Stimulated activated CD4-positive, alpha-beta T cell treated with anti-CD3 and anti-CD28 coated beads, Interleukin-1b, Interleukin-23, amount 100 ng/mL, for 4 hours (primary cell): ENCODE measurements at places on chromosomes 2 and 18.

- DNase-seq = no peak
Measured at GRCh38 chr2:4765787-4766530, 926.2 kb upstream of the SOX11 start.

DNA sequence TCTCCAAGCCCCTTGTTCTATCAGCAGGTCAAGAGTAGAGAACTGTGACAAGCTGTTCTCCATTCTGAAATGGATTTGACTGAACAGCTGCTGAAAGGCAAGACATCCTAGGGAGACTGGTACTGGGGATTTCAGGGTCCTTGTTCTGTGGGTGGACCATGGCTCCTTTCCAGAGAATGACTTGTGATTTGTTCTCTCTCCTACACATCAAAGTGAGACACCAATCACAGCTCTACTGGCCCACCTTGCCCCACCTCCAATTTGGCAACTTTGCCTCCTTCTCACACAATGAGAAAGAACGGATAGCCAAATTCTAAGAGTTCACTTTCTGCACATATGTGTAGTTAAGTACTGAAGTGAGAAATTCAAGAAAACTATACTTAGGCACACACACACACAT is 67.4 kb downstream of the BCL11A start:
- DNase-seq = no peak

GRCh38 chr2:26172189-26172870 is 558 bp upstream of the GAREM2 start:
- DNase-seq = no peak

GRCh38 chr18:25072205-25072604 is 279.8 kb downstream of the ZNF521 start:
- no peak for DNase-seq

- no peak for DNase-seq
Measured at GRCh38 chr2:152740743-152741328, 22.4 kb downstream of the ARL6IP6 start.

DNA sequence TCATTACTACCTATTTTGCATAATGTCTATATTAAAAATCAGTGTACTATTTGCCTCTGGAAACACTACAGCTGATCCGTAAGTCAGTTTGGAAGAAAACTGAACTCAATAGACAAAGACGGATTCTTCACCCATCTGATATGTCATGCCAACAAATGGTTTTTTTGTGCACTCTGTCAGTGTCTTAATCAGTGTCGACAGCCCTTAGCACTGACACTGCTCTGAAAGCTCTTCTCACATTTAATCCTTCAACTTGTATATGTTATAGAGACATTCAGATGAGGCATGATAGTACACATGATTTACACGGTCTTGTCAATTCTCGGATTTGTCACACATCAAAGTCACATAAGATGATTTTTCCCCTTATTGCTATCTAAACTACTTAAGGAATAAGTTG is 347.5 kb upstream of the GALNT5 start:
- DNase-seq = no peak

GRCh38 chr2:45570671-45571334 is 40.3 kb downstream of the SRBD1 start:
- DNase-seq = no peak

- no peak for DNase-seq
Measured at GRCh38 chr2:75375646-75376582, 176.6 kb upstream of the TACR1 start.

- DNase-seq = no peak
Measured at GRCh38 chr18:424071-424661, 76.3 kb downstream of the COLEC12 start.

DNA sequence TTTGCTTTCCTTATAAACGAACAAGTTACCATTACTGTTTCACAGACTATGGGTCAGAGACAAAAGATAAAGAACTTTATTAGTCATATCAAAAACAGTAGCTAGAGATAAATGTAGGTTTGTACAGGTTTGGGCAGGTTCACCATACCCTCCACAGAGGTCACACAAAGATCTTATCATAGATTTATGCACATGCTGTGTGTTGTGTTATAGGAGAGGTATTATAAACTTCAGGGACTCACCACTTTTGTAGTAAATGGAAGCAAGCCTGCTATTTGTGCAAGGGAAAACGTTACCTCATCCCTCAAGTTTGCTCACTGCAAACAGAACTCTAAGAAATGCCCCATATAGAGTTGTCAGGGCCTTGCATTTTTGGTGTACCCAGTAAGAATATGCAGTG is 584.5 kb upstream of the LRRTM1 start:
- DNase-seq = no peak

DNA sequence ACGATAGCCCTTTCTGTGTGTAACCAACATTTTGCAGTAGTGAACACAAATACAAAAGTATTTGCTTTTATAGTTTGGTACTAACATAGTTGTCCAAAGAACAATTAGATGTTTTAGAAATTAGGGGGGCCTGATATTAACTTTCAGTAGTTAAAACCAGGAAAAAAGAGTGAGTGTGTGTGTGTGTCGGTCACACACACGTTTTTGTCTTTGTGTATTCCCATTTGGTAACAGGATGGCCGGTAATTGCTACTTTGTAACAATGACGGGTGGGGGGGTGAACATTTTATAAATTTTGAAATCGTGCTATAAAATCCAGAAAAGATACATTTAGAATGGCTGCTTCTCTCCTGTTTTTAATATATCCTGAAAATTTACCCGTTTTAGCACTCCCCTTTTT is 1.5 kb downstream of the PPIG start:
- no peak for DNase-seq

DNA sequence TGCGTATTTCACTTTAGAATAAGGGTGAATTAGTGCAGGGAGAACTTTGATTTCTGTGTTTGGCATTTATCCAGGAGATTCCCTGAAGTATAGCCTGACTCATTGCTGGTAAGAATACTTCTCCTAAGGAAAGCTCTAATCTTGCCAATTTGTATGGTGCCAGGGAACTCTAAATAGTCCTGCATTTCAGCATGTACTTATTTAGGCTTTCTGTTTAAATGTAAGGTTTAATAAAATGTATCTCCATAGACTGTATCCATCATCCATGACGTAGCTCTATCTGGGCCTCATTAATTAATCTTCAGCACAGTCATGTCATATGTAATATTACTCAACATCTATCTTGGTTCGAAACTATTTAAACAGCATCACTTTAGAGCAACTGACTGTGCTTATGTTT is 127.7 kb downstream of the DOK6 start:
- DNase-seq = no peak

DNA sequence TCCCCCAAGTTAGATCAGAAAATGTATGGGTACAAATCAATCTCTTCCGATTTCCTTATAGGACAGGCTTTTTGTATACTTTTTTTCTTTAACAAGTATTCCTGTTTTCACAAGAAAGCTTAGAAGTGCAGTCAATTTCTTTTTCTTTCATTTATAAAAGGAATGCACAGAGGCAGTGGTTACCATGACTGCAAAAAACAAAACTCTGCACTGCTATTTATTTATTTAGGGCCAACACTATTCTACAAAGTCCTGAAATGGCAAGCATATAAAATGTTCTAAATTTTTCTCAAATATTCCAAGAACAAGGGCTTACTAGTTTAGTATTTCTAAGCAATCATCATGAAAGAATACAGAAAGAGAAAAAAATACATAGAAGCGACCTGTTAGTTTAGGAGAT is 22.2 kb downstream of the ATAD2B start:
- no peak for DNase-seq

GRCh38 chr18:41873730-41874129 is 81.3 kb upstream of the PIK3C3 start:
- no peak for DNase-seq

DNA sequence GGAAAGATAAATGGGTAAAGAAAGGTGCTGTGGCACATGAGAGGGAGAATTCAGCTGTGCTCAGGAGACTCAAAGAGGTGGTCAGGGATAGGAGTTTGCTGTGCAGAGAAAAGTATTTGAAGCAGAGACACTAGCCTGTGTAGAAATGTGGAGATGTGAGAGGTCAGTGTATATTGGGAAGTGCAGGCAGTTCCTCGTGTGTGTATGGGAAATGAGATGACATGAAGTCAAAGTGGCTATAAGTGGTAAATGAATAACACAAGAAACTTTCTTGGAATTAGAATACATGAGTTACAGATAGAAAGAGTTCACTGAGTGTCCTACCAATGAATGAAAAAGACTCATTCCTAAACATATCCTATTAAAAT is 11.6 kb downstream of the MAP3K20 start:
- DNase-seq = no peak

DNA sequence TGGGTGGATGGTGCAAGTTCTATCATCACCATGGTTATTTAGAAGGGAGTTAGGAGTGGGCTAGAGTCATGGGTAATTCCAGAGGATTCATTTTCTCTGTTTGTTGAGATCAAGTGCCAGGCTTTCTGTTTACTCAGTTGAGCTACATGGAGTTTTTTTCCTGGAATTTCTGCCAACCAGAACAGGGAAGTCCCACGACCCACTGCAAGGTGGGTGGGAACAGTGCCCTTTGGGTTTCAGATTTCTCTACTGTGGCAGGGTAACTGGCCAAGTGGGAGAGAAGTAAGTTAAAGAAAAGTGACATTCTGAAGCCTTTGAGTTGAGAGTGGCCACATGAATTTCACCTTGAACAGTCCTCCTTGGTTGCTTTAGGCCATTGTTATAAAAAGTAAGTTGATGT is 138.9 kb downstream of the SLC39A10 start:
- no peak for DNase-seq

DNA sequence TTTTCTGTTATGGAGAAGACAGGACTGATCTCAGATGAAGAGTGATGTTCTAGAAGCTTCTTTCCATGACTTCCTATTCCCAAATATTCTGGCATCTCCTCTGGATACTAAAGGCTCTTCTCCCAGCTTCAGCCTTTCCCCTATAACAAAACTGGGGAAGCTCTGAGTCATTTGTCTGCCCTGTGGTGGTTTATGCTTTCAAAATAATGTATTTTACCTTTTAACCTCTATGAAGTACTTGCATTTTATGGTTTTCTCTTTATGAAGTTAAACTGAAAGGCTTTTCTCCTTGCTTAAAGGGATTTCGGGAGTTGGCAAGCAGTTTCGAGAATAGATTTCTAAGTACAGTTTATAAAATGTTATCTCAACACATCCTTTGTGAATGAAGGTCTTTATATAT is 104.4 kb downstream of the TANC1 start:
- no peak for DNase-seq

- no peak for DNase-seq
Measured at GRCh38 chr18:62106271-62106670, 80.6 kb downstream of the PIGN start.

- no peak for DNase-seq
Measured at GRCh38 chr2:76089683-76090082, 379.0 kb upstream of the GCFC2 start.

- no peak for DNase-seq
Measured at GRCh38 chr2:46232860-46233259, 64.3 kb upstream of the EPAS1 start.

- no peak for DNase-seq
Measured at GRCh38 chr2:9991829-9992273, 40.4 kb downstream of the GRHL1 start.

GRCh38 chr2:201233192-201233811 is 27.0 kb upstream of the CASP8 start:
- peak; percentile 74 for DNase-seq

DNA sequence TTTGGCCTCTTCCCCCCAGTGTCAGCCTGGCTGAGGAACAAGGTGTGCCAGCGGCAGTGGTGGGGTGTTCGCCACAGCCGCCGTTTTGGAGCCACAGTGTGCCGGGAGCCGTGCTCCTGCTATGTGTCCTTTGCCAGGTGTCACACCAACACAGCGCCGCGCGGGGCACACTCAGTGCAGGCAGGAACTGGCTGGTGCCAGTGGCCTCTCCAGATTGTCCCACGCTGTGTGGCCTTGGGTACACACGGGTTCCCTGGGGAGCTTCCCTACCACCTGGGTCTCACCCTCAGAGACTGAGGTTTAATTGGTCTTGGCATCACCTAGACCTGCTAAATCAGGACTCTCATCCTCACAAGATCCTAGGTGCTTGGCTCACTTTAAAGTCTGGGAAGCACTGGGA is 171.6 kb downstream of the LDLRAD4 start:
- no peak for DNase-seq

DNA sequence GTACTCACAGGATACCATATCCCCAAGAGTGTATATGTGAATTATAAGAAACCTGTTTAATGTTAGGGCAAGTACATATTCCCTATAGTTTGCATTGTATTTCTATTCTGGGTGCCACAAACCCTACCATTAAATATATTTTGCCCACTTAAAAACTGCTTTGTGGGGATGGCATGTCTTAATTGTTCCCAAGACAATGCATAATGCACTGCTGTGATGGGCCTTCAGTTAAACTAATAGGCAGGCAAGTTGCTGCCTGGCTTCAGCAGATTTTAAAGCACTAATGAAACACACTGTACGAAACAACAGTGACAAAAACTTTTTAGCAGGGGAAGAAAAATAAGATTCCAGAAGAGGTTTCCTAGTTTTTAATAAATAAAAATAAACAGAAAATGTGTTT is 104.8 kb upstream of the VRK2 start:
- no peak for DNase-seq

GRCh38 chr2:161115205-161115604 is 45.0 kb upstream of the TANK start:
- no peak for DNase-seq

DNA sequence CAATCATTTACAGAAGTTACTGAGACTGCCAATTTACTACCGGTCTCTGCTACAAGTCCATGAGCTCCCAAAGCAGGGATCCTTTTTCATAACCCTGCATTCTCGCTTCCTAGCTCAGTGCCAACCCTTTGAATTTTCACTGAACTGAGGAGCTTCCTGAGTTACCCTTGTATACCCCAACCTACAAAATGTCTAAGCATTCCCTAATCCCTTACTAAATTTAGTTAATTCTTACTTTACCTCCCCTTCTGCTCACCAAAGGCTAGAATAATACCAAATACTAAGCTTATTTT is 9.6 kb downstream of the MAT2A start:
- DNase-seq = no peak

DNA sequence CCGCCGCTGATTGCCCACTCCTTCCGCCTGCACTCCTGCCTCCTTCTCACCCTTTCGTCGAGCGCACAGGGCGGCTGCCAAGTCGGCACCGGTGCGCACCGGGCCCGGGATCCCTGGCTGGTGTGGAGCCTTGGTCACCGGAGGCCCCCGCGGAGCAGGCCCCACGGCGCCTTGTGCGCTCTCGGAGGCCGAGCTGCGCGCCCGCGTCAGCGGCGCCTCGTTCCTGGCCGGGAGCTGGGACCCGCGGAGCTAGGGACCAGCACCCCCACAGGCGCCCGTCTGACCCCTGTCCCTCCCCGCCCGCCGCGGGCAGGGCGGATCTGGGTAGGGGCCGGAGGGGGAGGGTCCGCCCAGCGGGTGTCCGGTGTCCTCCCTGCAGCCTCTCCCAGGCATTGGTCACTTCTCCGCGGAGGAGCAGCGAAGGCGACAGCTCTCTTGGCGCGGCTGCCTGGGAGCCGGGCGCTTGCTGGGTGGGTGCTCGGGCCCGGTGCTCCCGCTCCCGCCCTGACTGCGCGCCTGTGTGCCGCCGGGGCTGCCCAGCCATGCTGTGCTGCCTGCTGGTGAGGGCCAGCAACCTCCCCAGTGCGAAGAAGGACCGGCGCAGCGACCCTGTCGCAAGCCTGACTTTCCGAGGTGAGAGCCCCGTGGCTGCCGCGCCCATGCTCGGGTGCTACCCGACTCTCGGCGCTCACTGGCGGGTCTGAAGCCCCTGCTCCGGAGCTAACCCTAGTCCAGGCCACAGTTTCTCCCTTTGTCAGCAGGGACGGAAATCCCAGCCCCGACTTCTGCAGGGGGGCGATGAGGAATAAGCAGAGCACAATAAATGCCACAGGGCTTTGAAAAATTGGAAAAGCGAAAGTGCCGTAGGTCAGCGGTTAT is 13.2 kb downstream of the DYSF start:
- DNase-seq = no peak
